Sigmoid colon (tissue), 7 donors: ENCODE measurements at places on chromosomes 7 and 10. TPM values are rescaled to one million over a fixed set of nuclear protein-coding genes. Genes with fewer than 3 reads are reported as not detected.

The SERPINE1 gene
- total RNA-seq, result 14.1 TPM

The PKD2L1 gene
- total RNA-seq, result not detected

The GLI3 gene
- total RNA-seq, result 17.2 TPM

The TSPAN13 gene
- total RNA-seq, result 2.2 TPM

The NRCAM gene
- 1.8 TPM for total RNA-seq

The RTKN2 gene
- total RNA-seq, result not detected

The VAX1 gene
- total RNA-seq, result not detected

The IQUB gene
- 0.66 TPM for total RNA-seq

The NKX6-2 gene
- not detected for total RNA-seq

The GDF10 gene
- 3.8 TPM for total RNA-seq

The ZNF487 gene
- total RNA-seq, result 21.6 TPM

The DENND2A gene
- total RNA-seq, result 38.8 TPM

The TMEM213 gene
- total RNA-seq, result not detected

The FAM25A gene
- total RNA-seq, result not detected

The TSPAN14 gene
- 29.9 TPM for total RNA-seq

The SHTN1 gene
- 4.6 TPM for total RNA-seq

The SDK1 gene
- total RNA-seq, result 8.2 TPM

The CALCR gene
- not detected for total RNA-seq

The HOXA10 gene
- 63.1 TPM for total RNA-seq
